Activated CD4-positive, alpha-beta memory T cell treated with anti-CD3 and anti-CD28 coated beads, Interleukin-2, amount 10 ng/mL, durations not matched to agents 7 days and 5 days (primary cell): ENCODE measurements at places on chromosomes 6 and 20.

- H3K4me3 ChIP-seq = no peak overlapping the region
- no peak for DNase-seq
- no peaks in the 10 kb centered on the region for H3K36me3 ChIP-seq
Observed at GRCh38 chr20:21618759-21619416, 86.6 kb upstream of the PAX1 start.

- H3K4me3 ChIP-seq = no peak overlapping the region
- no peaks in the 10 kb centered on the region for H3K36me3 ChIP-seq
- H3K4me1 ChIP-seq = no peaks in the 10 kb centered on the region
- H3K27me3 ChIP-seq = peaks cover 19% of the 10 kb centered on the region
- no peak for DNase-seq
Observed at GRCh38 chr6:39377539-39377950, 55.0 kb upstream of the KCNK16 start.

GRCh38 chr20:16517946-16518783 lies 55.1 kb downstream of the KIF16B start:
- peaks cover 2% of the 10 kb centered on the region for H3K4me1 ChIP-seq
- H3K27me3 ChIP-seq = no peaks in the 10 kb centered on the region
- peak; percentile 26 for DNase-seq
- H3K4me3 ChIP-seq = no peak overlapping the region

GRCh38 chr20:3238616-3239025 lies 369 bp downstream of the SLC4A11 start:
- H3K4me3 ChIP-seq = peak overlapping the region; percentile 77
- peak; percentile 68 for DNase-seq
- peaks cover 3% of the 10 kb centered on the region for H3K36me3 ChIP-seq
- no peak overlapping the region for H3K27ac ChIP-seq
- peaks cover 15% of the 10 kb centered on the region for H3K4me1 ChIP-seq

DNA sequence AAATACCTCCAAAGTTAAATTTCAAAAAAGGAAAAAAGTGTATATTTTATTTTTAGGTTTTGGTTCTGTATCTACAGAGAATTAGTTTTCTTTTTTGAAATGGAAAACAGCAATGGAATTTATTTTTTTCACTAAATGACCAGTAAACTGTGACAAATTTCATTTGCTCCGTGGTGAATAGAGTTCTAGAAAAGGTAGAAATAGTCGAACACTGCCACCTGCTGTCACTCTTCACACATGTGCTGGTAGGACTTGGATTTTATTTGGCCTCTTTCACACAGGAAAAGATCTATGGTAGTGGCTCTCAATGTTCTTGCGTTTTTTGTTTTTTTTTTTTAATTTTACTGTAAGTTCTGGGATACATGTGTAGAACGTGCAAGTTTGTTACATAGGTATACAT lies 312.5 kb downstream of the EYA4 start:
- no peaks in the 10 kb centered on the region for H3K27me3 ChIP-seq
- no peak overlapping the region for H3K27ac ChIP-seq
- no peak for DNase-seq
- no peaks in the 10 kb centered on the region for H3K36me3 ChIP-seq
- no peak overlapping the region for H3K4me3 ChIP-seq

- H3K27ac ChIP-seq = no peak overlapping the region
- no peak for DNase-seq
- H3K36me3 ChIP-seq = peaks cover 65% of the 10 kb centered on the region
- no peaks in the 10 kb centered on the region for H3K27me3 ChIP-seq
Observed at GRCh38 chr6:149208134-149208601, 109.3 kb upstream of the TAB2 start.

DNA sequence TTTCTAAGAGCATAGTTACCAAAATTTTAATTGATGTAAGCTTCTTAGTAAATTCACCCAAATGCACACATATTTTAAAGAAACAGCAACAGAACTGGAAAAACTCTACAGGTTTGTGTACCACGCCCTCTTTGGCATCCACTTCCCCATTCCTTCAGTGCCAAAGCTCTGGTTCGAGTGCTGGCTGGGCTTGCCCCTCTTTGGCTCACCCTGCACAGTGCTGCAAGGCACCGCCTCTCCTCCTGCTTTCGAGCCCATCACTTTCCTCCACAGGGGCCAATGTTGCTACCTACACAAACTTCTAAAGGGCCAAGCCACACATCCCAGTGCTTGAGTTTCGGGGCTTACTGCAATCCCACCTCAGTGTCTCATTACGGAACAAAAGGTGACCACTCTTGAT lies 9.6 kb downstream of the LRP11 start:
- no peak for DNase-seq
- peaks cover 8% of the 10 kb centered on the region for H3K27me3 ChIP-seq
- no peak overlapping the region for H3K4me3 ChIP-seq
- peaks cover 49% of the 10 kb centered on the region for H3K4me1 ChIP-seq
- H3K27ac ChIP-seq = no peak overlapping the region

GRCh38 chr6:12528136-12528535 lies 188.4 kb upstream of the PHACTR1 start:
- no peak overlapping the region for H3K27ac ChIP-seq
- no peak overlapping the region for H3K4me3 ChIP-seq
- H3K4me1 ChIP-seq = no peaks in the 10 kb centered on the region
- no peaks in the 10 kb centered on the region for H3K36me3 ChIP-seq

DNA sequence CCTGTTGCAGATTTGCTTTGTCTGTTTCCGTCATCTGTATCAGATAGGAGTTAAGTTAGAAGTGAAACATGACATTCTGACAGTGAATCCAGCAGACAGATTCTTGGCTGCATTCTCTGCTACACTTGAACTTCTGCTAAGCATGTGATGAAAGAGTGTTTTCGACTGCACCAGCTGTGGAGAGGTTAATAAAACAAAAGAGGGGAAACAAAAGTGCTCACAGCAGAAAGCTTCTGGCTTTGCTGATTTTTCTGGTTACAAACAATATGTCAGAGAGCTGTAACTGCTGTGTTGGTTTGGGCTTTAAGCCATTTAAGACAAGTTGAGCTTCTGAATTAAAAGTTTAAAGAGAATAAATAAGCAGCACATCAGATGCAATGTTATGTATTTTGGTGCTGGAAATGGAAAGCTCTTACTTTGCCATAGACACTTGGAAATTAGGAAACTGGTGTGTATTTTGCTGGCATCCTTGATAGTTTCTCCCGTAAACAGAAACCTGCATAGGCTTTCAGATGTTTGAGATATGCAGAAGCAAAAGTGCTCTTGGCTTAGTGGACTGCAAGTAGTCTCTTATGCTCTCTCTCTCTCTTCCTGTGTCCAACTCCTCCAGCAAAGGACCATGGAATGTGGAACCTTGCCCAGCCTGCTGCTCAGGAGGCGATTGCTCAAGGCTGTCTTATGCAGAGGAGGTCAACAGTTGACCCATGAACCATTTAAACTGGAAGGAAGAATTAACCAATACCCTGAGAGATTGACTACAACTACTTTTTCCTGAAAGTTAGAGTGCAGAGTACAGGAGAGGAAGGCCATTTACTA lies 104.9 kb downstream of the RPS12 start:
- H3K36me3 ChIP-seq = no peaks in the 10 kb centered on the region
- no peak for DNase-seq
- H3K27ac ChIP-seq = no peak overlapping the region

DNA sequence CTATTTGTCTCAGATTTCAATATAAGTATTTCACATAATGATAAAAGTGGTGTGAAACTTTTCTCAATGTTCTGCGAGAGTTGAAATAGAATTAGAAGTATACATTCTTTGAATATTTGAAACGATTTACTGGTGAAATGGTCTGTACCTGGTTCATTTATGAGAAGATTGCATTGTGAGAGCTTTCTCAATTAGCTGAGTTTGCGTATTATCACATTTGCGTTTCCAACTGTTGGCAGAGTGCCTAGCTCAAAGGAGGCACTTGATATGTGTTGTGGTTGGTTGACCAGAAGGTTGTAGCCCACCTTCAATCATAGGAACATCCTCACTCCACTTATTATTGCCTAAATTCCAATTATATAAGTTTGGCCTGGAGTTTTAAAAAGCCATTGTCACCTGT lies 58.8 kb upstream of the EXOC2 start:
- DNase-seq = no peak
- H3K4me3 ChIP-seq = no peak overlapping the region
- no peaks in the 10 kb centered on the region for H3K4me1 ChIP-seq
- H3K27ac ChIP-seq = no peak overlapping the region

DNA sequence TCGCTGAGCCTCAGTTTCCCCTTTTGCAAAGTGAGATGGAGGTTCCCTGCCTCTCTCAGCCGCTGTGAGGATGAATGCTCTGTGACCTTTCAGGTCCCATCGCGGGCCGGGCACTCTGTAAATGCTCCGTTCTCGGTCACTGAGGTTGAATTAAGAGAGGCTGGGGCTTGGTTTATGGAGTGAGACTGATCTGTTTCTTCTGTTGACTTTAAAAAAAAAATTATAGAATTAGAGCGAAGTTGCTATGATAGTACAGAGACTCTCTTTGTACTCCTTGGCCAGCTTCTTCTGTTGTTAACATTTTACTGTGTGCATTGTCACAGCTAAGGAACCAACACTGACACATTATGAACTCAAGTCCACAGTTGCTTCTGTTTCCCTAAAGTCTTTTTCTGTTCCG lies 64.4 kb downstream of the ADNP start:
- H3K4me1 ChIP-seq = no peaks in the 10 kb centered on the region
- DNase-seq = no peak
- no peaks in the 10 kb centered on the region for H3K36me3 ChIP-seq
- H3K27me3 ChIP-seq = no peaks in the 10 kb centered on the region
- no peak overlapping the region for H3K27ac ChIP-seq

DNA sequence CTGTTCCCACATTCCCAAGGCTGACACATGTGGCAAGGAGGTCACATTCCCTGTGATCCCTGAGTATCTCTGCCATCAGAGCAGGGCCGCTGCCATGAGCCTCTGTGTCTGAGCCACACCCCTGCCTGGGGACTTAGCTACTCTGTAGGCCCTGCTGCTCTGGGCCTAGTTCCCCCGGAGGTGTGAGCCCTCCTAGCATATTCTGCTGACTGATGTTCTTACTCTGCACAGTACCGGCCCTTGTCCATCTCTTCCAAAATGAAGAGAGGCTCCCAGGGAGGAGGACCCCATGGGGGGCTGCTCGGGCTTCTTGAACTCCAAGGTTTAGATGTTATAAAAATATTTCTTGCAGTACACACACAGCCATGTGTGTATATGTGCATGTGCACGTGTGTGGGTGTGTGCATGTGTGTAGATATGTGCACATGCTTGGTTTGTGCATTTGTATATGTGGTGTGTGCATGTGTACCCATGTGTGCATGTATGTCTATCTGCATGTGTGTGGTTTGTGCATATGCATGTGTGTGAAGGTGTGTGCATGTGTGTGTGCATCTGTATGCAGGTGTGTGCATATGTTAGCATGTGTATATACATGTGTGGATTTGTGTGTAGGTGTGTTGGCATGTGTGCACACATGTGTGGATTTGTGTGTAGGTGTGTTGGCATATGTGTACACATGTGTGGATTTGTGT lies 101.2 kb downstream of the ERMARD start:
- peak; percentile 4 for DNase-seq
- H3K4me1 ChIP-seq = no peaks in the 10 kb centered on the region
- no peak overlapping the region for H3K4me3 ChIP-seq
- no peaks in the 10 kb centered on the region for H3K27me3 ChIP-seq
- H3K36me3 ChIP-seq = no peaks in the 10 kb centered on the region

DNA sequence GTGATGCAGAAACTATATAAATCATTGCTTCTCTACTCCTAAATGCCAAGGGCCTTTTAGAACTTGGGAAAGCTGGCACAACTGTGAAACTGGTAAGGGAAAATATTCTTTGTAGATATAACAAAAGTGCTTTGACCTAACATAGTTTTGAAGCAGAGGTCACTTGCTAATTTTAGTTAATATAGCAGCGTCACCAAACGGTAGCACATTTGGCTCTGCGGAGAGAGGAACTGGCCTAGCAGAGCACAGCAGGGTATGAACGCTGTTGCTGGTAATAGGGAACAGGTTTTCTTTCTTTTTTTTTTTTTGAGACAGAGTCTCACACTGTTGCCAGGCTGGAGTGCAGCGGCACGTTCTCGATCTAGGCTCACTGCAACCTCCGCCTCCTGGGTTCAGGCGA lies 67.4 kb downstream of the ECT2L start:
- H3K4me3 ChIP-seq = no peak overlapping the region
- H3K4me1 ChIP-seq = no peaks in the 10 kb centered on the region
- H3K36me3 ChIP-seq = no peaks in the 10 kb centered on the region
- H3K27me3 ChIP-seq = peaks cover 13% of the 10 kb centered on the region

DNA sequence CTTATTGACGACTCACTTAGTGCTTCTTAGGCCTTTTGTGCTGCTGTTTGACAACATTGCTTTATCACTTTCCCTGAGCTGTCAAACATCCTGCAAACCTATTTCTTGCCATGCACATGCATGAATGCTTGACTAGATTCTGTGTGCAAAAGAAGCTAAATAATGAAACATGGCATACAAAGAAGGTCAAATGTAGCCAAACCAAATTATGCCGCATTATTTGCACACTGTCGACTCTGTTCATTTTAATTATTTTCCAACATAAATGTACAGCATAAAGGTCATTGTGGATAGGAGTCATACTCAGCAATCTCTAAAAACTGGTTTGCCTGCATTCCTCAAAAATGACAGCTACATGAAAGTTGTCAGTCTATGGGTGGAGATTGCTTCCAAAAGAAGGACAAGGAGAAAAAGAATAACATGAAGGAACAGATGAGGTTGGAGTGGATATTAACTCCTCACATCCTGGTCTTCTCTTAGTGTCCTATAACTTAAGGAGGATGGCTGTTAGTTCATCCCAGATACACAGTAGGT lies 123.1 kb upstream of the STXBP5 start:
- no peak overlapping the region for H3K27ac ChIP-seq
- DNase-seq = no peak
- no peaks in the 10 kb centered on the region for H3K4me1 ChIP-seq
- H3K36me3 ChIP-seq = no peaks in the 10 kb centered on the region

GRCh38 chr6:27873021-27873940 lies 38.9 kb downstream of the OR2B2 start:
- DNase-seq = peak; percentile 89
- no peaks in the 10 kb centered on the region for H3K27me3 ChIP-seq
- H3K4me1 ChIP-seq = peaks cover 48% of the 10 kb centered on the region
- H3K4me3 ChIP-seq = peak overlapping the region; percentile 81

DNA sequence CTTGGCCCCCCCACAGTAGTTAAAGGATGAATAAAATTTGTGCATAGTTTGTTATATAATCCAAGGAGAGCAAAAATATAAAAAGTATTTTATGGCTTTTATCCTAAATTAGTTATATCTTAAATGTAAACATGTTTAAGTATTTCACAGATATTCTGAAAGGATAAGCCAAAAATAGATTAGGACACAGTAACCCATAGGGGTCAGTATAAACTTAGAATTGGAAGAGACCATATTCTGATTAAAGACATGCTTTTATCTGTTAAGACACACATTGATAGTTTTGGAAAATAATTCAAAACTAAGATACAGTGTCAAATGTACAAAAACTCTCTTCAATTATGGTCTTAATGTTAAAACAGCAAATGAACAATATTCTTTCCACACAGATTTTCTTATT lies 4.5 kb upstream of the SERINC1 start:
- DNase-seq = no peak
- no peaks in the 10 kb centered on the region for H3K27me3 ChIP-seq
- H3K4me3 ChIP-seq = no peak overlapping the region

GRCh38 chr6:39956936-39957335 lies 22.7 kb upstream of the MOCS1 start:
- no peak for DNase-seq
- no peak overlapping the region for H3K4me3 ChIP-seq
- H3K36me3 ChIP-seq = no peaks in the 10 kb centered on the region
- H3K4me1 ChIP-seq = no peaks in the 10 kb centered on the region
- peaks cover 2% of the 10 kb centered on the region for H3K27me3 ChIP-seq
